Epithelial cell of proximal tubule (primary cell): ENCODE measurements at places on chromosomes 2 and 18. TPM values are rescaled to one million over a fixed set of nuclear protein-coding genes. Genes with fewer than 3 reads are reported as not detected.

The IRS1 gene
- 13.0 and 25.8 TPM in 2 replicates for total RNA-seq

The SULT1C4 gene
- total RNA-seq, result 22.9 and 50.1 TPM in 2 replicates

The RFTN2 gene
- total RNA-seq, result not detected in 2 replicates

The ZEB2 gene
- total RNA-seq, result 4.1 and 6.3 TPM in 2 replicates

The UGT1A10 gene
- not detected in 2 replicates for total RNA-seq

The RAB31 gene
- 17.7 and 31.2 TPM in 2 replicates for total RNA-seq
